ENCODE measurements at places on chromosomes 5 and 9.

GRCh38 chr9:127233989-127234388 is 30.6 kb upstream of the GARNL3 start:
- no peak for DNase-seq

DNA sequence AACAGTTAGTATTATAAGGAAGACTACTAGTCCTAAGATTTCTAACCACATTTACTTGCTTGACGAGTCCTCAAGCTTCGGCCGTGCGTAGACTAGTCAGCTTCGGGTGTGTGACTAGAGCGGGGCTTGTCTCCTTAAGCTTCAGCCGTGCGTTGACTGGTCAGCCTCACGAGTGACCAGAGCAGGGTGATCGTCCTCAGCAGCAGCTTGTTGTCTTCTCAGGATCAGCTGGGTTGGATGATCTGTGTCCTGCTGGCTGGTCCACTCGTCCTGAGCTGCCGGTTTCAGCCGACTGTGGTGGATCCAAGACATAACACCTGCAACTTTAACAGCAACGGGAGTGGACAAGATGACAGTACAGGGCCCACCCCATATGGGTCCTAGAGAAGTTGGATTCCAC is 16.7 kb downstream of the CEL start:
- no peak for DNase-seq

DNA sequence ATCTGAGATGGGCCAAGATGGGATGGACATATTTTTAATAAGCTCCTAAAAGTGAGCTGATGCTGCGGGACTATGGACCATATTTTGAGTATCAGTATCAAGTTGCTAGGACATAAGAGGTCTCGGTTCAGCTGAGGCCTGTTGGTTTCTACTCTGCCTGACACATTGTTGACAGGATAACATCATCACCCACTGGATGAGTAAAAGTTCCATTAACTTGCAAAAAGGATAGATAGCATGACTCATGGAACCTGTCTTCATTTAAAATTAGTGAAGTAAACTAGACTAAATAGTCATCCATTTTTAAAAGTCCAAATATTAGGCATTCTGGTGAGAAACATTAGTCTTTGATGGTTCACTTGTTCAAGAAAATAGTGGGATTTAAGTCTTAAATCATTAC is 33.3 kb downstream of the PARP8 start:
- DNase-seq = no peak

DNA sequence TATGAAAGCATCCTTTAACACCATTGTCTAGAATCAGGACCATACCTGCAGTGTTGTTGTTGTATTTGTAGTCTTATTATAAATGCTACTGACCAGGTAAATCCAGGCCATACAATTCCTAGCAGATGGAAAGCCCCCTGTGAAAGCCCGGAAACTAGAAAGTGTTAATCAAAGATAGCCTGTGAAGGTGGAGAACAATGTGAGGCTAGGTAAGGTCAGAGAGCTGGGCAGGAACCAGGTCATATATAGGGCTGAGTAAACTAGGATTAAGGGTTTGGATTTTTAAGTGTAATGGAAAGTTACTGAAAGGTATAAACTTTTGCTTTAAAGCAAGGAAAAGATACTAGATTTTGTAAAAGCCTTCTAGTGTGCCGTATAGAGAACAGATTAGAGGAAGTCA is 6.7 kb downstream of the LRRC70 start:
- no peak for DNase-seq

GRCh38 chr5:175207321-175208040 is 236.5 kb downstream of the DRD1 start:
- no peak for DNase-seq

DNA sequence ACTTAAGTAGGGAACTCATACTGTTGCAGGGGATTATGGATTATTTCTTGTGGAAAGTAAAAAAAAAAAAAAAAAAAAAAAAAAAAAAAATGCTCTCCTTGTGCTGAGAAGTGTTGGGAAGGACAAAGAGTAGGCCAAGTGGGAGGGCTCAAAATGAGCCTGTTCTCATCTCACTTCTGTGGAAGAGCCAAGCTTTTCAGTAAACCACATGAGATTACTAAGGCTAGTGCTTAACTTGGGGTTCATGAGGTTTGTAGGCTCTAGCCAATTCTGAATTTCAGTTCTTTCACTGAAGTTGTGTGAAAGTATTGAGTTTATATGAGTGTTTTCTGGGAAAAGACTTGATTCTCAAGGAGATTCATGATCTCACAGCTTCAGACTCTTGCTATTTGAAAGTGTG is 23.0 kb upstream of the CEP78 start:
- DNase-seq = no peak

GRCh38 chr5:58149345-58149744 is 310.5 kb downstream of the PLK2 start:
- no peak for DNase-seq

GRCh38 chr5:55900068-55900467 is 48.9 kb downstream of the IL31RA start:
- no peak for DNase-seq

- DNase-seq = no peak
Measured at GRCh38 chr5:133149345-133149744, 97.5 kb downstream of the HSPA4 start.

- DNase-seq = no peak
Measured at GRCh38 chr9:2493529-2493928, 128.1 kb upstream of the VLDLR start.

GRCh38 chr5:141199359-141200235 is at the start of gene PCDHB11:
TSS of gene PCDHB11 (plus strand) at chr5:141199627. CDS start at chr5:141199775, 148 bp downstream.
- no peak for DNase-seq

DNA sequence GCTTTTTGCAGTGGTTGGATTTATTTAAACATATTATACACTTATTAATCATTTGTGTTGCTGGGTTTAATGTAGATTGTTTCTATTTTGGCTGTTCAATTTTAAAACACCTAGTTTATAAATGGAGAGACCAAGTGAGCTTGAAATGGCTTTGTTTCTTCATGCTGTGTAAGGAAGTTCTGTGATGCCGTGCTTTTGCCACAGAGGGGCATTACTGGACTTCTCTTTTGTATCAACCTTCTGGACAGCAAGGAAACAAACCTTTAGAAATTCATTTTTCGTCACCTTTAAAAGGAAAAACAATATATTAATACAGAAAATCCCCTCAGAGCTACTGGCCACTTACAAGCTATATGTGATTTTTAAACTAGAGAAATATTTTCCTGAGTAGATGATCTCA is 81.9 kb downstream of the DMRTA1 start:
- DNase-seq = no peak

DNA sequence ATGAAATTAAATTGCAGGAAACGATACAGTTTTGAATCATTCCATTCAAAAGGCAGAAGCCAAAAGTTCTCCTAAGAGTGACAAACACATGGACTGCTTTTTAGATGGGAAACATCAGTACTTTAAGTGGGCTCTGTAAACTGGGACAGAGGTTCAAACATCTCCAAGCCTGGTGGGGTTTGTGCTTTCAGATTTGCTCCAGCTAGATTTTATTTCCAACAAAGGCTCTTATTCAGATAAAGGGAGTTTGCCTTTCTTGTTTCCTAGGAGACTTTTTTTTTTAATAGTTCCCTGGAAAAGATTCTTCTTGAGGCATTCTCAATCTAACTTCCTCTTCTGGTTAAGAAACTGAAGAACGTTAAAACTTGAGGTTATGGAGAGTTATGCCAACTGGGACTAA is 277.6 kb downstream of the TMEM38B start:
- DNase-seq = no peak

DNA sequence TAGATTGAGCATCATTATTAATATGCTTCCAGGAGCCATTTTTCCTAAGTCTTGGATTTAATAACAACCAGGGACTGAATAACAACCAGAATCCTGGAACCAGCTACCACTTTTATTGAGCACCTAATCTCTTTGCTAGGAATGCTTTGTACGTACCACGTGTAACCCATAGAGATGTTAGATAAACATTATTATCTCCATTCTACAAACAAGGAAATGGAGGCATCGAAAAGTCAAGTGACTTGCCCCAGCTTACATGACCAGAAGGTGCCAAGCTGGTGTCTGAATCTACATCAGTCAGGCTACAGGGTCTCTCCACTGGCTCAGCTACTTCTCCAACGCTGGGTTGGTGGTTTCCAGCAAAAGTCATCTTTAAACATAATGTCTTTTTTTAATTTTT is 256.1 kb upstream of the ANKRD55 start:
- DNase-seq = no peak

- DNase-seq = no peak
Measured at GRCh38 chr9:136204145-136204805, 653 bp downstream of the LHX3 start.

- DNase-seq = no peak
Measured at GRCh38 chr9:3468421-3469205, 57.2 kb downstream of the RFX3 start.

- DNase-seq = no peak
Measured at GRCh38 chr5:6718161-6718681, 5.0 kb downstream of the TENT4A start.

- no peak for DNase-seq
Measured at GRCh38 chr9:15086778-15087324, 176.6 kb upstream of the FREM1 start.

DNA sequence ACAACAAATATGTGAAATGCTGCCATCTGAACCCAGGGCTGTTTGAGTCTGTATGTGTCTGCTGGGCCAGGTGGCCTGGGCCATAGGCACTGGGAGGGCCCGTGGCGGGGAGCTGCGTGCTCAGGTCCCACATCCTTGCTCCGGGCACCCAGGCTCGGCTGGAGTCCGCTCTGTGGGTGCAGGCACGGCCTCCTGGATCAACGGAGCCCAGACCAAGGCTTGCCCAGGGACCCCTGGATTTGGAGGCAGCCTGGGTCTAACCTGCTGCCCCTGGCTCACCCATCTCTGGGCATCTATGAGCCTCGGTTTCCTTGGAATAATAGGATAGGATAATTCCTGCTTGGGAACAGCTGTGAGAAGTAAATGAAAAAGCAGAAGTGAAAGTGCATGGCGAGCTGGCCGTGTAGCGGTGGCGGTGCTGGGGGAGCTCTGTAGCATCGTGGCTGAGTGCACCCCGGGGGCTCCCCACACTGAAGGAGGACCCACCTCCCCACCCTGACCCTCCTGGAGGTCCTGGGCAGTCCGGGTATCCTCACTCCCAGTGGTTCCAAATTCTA is 1.2 kb downstream of the CDHR2 start:
- DNase-seq = no peak

DNA sequence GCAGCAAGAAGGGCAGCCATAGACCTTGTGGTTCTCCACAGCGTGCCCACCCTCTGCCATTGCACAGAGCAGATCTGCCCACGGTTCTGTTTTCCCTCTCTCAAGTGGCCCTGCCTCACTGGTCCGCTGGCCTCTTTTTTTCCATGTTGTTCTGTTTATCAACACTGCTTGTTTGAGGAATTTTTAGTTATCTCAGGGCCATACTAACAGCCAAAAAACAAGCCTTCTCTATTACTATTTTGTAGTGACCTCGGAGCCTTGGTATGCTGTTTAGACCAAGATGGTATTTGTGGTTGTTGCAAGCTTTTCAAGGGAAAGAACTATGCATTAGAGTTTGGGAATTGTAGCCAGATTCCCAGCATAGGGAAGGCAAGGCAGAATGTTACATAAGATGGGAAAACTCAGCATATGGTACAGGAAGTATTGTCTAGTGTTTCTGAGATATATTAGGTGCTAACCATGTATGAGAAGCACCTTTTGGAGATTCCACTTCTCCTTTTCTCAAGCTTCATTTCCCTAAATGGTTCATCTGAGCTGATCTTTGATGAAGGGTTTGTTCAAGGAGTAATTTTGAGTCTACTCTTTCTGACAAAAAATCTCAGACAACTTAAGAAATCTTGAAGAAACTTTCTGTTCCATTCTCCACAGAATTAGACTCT is 54.3 kb downstream of the NUP214 start:
- no peak for DNase-seq

DNA sequence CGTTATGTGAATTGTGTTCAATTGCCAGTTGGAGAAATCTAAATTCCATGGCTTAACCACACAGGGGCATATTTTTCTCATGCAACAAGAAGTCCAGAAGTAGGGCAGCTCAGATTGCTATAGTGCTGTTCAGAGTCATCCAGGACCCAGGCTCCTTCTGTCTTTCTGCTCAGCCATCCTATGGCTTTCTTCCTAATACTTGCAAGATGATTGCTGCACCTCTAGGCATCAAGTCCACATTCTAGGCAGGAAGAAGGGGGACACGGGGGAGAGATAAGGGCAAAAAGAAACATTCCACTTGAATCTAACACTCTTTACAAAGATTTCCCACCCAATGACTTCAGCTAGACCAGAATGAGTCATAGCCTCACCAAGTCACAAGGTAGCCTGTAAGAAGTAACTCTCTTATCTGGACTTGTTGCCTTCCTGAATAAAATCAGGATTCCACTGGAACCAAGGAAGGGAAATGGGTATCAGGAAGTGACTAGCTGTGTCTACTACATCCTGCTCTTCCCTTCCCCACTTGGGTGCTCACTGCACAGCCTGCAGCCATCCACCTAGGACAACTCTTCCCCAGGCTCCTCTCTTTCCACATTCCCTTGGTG is 5.3 kb downstream of the ERAP2 start:
- no peak for DNase-seq

DNA sequence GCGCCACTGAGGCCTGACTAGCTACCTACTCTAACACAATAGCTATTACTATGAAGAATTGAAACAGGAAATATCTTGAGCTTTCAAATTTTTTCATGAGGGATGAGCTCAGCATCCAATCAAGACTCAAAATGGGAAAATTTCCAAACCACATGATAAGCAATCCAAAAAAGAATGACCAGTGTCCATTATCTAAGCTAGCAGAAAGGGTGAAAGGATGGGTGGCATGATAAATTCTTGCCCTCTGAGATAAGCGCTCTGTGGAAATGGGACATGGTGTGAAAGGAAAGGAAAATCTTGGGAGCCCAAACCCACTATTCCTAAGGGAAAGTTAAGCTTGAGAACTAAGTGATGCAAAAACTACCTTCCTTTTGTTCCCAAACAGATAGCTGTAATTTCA is 170.2 kb upstream of the NREP start:
- no peak for DNase-seq

- DNase-seq = no peak
Measured at GRCh38 chr9:126025991-126026390, 278.8 kb downstream of the PBX3 start.

DNA sequence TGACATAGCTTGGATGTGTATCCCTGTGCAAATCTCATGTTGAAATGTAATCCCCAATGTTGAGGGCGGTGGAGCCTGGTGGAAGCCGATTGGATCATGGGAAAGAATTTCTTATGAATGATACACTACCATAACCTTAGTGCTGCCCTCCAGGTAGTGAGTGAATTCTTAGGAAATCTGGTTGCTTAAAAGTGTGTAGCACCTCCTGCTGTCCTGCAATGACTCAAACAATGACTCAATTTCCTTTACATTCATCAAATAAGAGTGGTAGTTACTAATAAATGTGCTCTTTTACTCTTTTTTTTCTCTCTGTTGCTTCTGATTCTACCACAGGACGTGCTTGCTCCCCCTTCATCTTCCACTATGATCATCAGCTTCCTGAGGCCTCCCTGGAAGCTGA is 1696.0 kb upstream of the CDH9 start:
- DNase-seq = no peak
